ENCODE measurements at places on chromosomes 3 and 15. TPM values are rescaled to one million over a fixed set of nuclear protein-coding genes. Genes with fewer than 3 reads are reported as not detected.

GRCh38 chr3:171700653-171701052 is 109.6 kb downstream of the PLD1 start:
- H3K27ac ChIP-seq, result no peak overlapping the region
- H3K4me1 ChIP-seq, result no peaks in the 10 kb centered on the region
- no peak for DNase-seq
- H3K4me3 ChIP-seq, result no peak overlapping the region

DNA sequence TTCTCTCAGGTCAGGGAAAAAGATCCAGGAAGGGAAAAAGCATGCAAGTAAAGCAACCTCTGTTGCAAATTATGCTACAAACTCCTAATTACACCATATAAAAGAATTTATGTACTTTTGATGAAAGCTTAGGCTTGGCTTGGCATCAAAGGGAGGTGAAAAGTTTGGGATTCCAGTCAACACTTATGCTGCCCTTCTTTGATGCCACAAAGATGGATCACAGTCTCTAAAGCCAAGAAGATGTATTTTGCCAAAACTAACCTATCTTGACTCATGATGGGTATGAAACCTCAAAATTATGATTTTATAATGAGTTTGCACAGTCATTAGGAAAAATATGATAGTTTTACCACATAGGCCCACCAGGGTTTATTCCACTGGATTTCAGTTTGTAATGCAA is 101.0 kb upstream of the CCDC80 start:
- no peaks in the 10 kb centered on the region for H3K36me3 ChIP-seq
- H3K4me1 ChIP-seq, result peaks cover 42% of the 10 kb centered on the region
- H3K27me3 ChIP-seq, result no peaks in the 10 kb centered on the region
- no peak for DNase-seq
- H3K27ac ChIP-seq, result no peak overlapping the region

GRCh38 chr15:57245130-57245529 is 131.2 kb upstream of the CGNL1 start:
- H3K4me3 ChIP-seq, result no peak overlapping the region
- no peak for DNase-seq
- H3K27ac ChIP-seq, result no peak overlapping the region

GRCh38 chr3:124814620-124815421 is 72.3 kb downstream of the ITGB5 start:
- no peaks in the 10 kb centered on the region for H3K27me3 ChIP-seq
- no peak overlapping the region for H3K4me3 ChIP-seq
- H3K4me1 ChIP-seq, result no peaks in the 10 kb centered on the region

- H3K27me3 ChIP-seq, result no peaks in the 10 kb centered on the region
- DNase-seq, result no peak
- H3K36me3 ChIP-seq, result no peaks in the 10 kb centered on the region
- H3K4me1 ChIP-seq, result no peaks in the 10 kb centered on the region
- H3K4me3 ChIP-seq, result no peak overlapping the region
Measured at GRCh38 chr3:148820361-148821245, 7.0 kb upstream of the CPB1 start.

DNA sequence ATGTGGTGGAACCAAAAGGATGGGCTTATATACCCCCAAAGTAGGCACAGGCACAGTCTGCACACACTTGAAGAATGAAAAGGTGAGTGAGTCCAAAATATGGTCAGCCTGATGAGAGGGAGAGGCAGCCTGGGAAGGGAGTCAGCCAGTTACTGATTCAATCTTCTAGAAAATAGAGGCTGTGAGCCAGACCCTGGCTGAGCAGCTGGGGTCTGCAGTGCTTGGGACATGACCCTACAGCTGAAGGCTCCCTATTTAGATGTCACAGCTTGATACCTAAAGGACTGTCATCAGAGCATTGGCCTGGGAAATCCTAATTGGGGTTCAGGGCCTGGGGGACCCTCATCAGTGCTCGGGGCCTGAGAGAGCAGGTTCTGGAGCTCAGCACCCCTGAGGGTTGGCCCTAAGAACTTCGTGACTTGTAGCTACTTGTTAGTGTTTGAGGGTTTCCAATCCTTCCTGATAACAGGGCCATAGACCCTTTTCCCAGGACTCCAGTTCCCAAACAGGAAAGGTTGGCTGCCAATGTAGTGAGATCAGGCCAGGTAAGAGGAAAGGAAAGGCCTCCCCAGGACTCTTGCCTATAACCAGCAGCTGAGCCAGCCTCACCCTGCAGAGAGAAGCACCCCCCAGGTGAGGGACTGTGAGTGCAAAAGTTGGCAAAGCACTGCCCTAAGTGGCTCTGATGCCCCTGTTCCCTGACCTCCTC is 54.7 kb upstream of the SLCO2A1 start:
- H3K27ac ChIP-seq, result no peak overlapping the region
- H3K27me3 ChIP-seq, result no peaks in the 10 kb centered on the region
- no peak overlapping the region for H3K4me3 ChIP-seq
- H3K4me1 ChIP-seq, result no peaks in the 10 kb centered on the region
- no peaks in the 10 kb centered on the region for H3K36me3 ChIP-seq

DNA sequence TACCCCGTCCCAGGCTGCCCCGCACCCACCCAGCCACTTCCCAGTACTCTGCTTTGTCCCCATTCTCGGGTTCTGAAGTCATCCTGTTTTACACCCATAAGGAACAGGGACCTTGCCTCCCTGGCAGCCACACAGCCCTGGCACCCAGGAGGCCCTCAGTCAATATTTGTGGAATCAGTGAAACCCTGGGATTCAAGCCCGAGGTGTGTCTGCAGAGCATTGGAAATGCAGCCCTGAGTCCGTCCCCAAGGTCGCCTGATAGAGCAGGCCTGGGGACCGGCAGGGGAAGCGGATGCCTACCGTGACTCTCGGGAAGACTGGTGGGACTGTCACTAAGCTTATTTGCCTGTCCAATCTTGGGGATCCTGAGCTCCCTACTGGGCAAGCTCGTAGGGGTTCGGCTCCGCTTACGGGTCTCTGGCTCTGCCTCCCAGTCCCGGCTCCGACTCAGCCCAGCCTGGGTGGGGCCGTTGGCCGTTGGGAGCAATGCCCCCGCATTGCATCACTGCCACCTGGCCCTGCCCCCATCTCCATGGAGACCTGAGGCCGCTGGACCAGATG is 64.4 kb upstream of the TAMM41 start:
- no peak overlapping the region for H3K27ac ChIP-seq
- H3K27me3 ChIP-seq, result no peaks in the 10 kb centered on the region
- no peak overlapping the region for H3K4me3 ChIP-seq
- no peaks in the 10 kb centered on the region for H3K4me1 ChIP-seq
- H3K36me3 ChIP-seq, result no peaks in the 10 kb centered on the region
- DNase-seq, result no peak

GRCh38 chr3:122589297-122589696 is 11.8 kb downstream of the PARP15 start:
- H3K36me3 ChIP-seq, result no peaks in the 10 kb centered on the region
- no peak for DNase-seq
- H3K4me1 ChIP-seq, result no peaks in the 10 kb centered on the region
- H3K27ac ChIP-seq, result no peak overlapping the region
- H3K27me3 ChIP-seq, result no peaks in the 10 kb centered on the region

DNA sequence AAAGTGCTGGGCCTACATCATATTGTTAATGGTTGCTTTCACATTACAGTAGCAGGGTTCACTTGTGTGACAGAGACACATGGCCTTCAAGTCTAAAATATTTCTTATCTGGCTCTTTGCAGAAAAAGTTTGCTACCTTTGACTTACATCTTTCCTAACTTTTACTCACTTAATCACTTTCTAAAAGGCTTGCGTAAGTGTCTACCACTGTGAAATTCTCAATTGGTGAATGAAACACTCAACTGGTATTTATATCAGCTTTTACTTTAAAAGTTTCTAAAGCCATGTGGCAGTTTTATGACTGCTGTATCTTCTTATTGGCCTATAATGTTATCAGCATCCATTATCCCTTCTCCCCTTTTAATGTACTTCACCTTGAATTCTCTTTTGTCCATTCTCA is 554.5 kb downstream of the ZIC1 start:
- no peaks in the 10 kb centered on the region for H3K36me3 ChIP-seq
- no peak overlapping the region for H3K4me3 ChIP-seq
- no peaks in the 10 kb centered on the region for H3K27me3 ChIP-seq
- H3K27ac ChIP-seq, result no peak overlapping the region
- no peaks in the 10 kb centered on the region for H3K4me1 ChIP-seq

GRCh38 chr15:99365242-99365641 is 114.0 kb downstream of the LRRC28 start:
- H3K4me1 ChIP-seq, result no peaks in the 10 kb centered on the region
- H3K27me3 ChIP-seq, result no peaks in the 10 kb centered on the region
- no peak overlapping the region for H3K27ac ChIP-seq
- DNase-seq, result no peak
- H3K4me3 ChIP-seq, result no peak overlapping the region

DNA sequence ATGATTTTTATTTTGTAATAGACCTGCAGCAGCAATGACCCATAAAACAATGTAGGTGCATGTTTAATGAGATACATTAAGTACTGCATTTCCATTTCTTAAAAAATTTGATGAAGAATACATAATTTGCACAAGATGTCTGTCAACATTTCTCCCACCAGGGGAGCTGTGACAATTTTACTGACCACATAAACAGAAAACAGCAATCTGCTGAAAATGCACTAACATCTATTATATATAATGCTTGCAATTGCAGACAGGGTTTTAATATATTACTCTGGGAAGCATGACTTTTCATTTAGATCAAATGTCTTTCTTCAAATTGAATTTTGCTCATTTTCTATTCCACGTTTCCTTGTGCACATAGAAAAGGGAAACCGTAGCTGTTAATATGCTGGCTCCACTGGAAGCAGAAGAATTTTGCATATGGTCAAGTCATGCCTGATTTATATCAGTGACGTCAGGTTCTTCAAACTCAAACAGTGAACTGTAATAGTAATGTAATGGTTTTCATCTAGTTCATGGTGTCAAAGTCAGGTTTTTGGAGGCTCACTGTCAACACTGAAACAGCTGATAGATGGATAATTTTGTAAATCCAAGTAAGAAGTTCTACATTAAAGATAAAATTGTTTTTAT is 79.8 kb upstream of the IGF1R start:
- H3K27me3 ChIP-seq, result no peaks in the 10 kb centered on the region
- H3K36me3 ChIP-seq, result no peaks in the 10 kb centered on the region

- H3K4me1 ChIP-seq, result no peaks in the 10 kb centered on the region
- H3K27ac ChIP-seq, result no peak overlapping the region
- H3K36me3 ChIP-seq, result no peaks in the 10 kb centered on the region
- H3K4me3 ChIP-seq, result no peak overlapping the region
Measured at GRCh38 chr3:173988909-173989308, 591.4 kb downstream of the NLGN1 start.

- H3K4me3 ChIP-seq, result no peak overlapping the region
- H3K36me3 ChIP-seq, result no peaks in the 10 kb centered on the region
Measured at GRCh38 chr3:155420881-155421486, 127.5 kb upstream of the STRIT1 start.

GRCh38 chr3:10419637-10420232 is 85.7 kb downstream of the ATP2B2 start:
- DNase-seq, result peak; percentile 27
- H3K27ac ChIP-seq, result no peak overlapping the region
- no peaks in the 10 kb centered on the region for H3K4me1 ChIP-seq

- H3K4me1 ChIP-seq, result no peaks in the 10 kb centered on the region
- H3K27ac ChIP-seq, result no peak overlapping the region
- no peaks in the 10 kb centered on the region for H3K36me3 ChIP-seq
- no peak overlapping the region for H3K4me3 ChIP-seq
- H3K27me3 ChIP-seq, result no peaks in the 10 kb centered on the region
Measured at GRCh38 chr3:69244039-69244438, 121.6 kb upstream of the LMOD3 start.

- H3K36me3 ChIP-seq, result no peaks in the 10 kb centered on the region
- H3K4me3 ChIP-seq, result no peak overlapping the region
- H3K27ac ChIP-seq, result no peak overlapping the region
- H3K4me1 ChIP-seq, result no peaks in the 10 kb centered on the region
- DNase-seq, result no peak
- H3K27me3 ChIP-seq, result no peaks in the 10 kb centered on the region
Measured at GRCh38 chr15:31556494-31557150, 230.0 kb downstream of the KLF13 start.

- H3K27me3 ChIP-seq, result no peaks in the 10 kb centered on the region
- DNase-seq, result no peak
- H3K36me3 ChIP-seq, result no peaks in the 10 kb centered on the region
- H3K27ac ChIP-seq, result no peak overlapping the region
- H3K4me3 ChIP-seq, result no peak overlapping the region
Measured at GRCh38 chr15:35618260-35619188, 72.6 kb upstream of the DPH6 start.

GRCh38 chr15:68418611-68419161 is 13.3 kb downstream of the ITGA11 start:
- no peak overlapping the region for H3K4me3 ChIP-seq
- H3K4me1 ChIP-seq, result no peaks in the 10 kb centered on the region
- H3K36me3 ChIP-seq, result no peaks in the 10 kb centered on the region
- no peak for DNase-seq

GRCh38 chr3:32556332-32556731 is 14.3 kb downstream of the DYNC1LI1 start:
- no peaks in the 10 kb centered on the region for H3K36me3 ChIP-seq
- no peak for DNase-seq
- H3K4me3 ChIP-seq, result no peak overlapping the region
- H3K4me1 ChIP-seq, result no peaks in the 10 kb centered on the region

GRCh38 chr3:50304601-50305000 is 1.2 kb upstream of the HYAL1 start:
- H3K27me3 ChIP-seq, result no peaks in the 10 kb centered on the region
- no peak overlapping the region for H3K4me3 ChIP-seq
- H3K36me3 ChIP-seq, result no peaks in the 10 kb centered on the region
- H3K4me1 ChIP-seq, result peaks cover 9% of the 10 kb centered on the region
- no peak for DNase-seq
- H3K27ac ChIP-seq, result no peak overlapping the region

DNA sequence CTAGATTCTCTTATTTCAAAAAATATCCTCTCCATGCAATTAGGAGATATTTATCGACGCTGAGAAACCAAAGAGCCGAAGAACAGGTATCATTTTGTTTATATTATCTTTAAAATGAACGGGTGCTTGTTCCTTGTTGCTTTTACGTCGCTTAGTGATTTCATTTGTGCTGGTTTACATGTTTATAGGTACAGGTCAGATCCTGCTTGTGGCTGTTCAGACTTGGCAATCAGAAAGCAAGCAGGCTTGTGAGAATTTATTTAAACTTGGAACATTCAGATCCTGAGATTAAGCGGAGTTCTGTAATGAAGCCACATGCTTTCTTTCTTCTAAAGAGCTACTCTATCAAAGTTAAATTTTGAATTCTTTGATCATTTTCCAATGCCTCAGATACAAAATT is 43.0 kb upstream of the ATP2C1 start:
- no peak overlapping the region for H3K27ac ChIP-seq
- H3K4me1 ChIP-seq, result no peaks in the 10 kb centered on the region
- DNase-seq, result no peak
- no peak overlapping the region for H3K4me3 ChIP-seq

Gene ARPP21
- not detected for total RNA-seq

Gene AADAC
- total RNA-seq, result not detected

Gene GUCA1C
- not detected for total RNA-seq

Gene AGBL1
- total RNA-seq, result not detected

Gene ACKR4
- 0.19 TPM for total RNA-seq

Gene LDHAL6B
- not detected for total RNA-seq

Gene WDR93
- 0.27 TPM for total RNA-seq

Gene AADACL2
- total RNA-seq, result not detected

Gene RMDN3
- 21.6 TPM for total RNA-seq

Gene WDR5B
- 4.8 TPM for total RNA-seq

Gene ISL2
- total RNA-seq, result not detected

Gene HTR3C
- not detected for total RNA-seq
